ENCODE measurements at places on chromosomes 11 and 22.
A peak's percentile ranks its signal among the peaks of the same experiment; 100 is the strongest.

DNA sequence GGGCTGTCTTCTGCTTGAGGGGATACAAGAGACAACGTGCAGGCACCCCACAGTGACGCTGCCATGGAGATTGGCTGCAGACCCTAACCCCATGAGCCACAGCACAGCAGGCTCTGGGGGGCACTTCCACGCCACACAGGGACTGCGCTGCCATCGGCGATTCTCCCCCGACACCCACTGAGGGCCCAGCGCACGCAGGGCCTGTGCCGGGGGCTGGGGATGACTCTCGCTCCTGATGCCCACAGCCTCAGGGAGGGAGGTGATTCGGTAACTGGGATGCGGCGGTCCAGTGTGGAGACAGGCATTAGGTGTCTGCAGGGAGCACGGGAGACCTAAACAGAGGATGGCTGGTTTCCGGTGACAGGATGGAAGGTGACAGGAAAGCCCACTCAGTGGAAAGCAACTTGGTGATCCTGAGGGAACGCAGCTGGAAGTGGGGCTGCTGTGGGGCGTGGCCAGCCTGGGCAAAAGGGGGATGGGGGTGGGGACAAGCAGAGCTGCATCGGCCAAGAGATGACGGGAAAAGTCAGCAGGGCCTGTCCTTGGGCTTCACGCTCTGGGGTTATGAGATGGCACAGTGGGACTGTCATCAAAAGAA lies 37.7 kb downstream of the EFCAB6 start:
- DNase-seq = no peak

GRCh38 chr11:117423046-117423575 lies 95.5 kb downstream of the CEP164 start:
- DNase-seq = no peak

DNA sequence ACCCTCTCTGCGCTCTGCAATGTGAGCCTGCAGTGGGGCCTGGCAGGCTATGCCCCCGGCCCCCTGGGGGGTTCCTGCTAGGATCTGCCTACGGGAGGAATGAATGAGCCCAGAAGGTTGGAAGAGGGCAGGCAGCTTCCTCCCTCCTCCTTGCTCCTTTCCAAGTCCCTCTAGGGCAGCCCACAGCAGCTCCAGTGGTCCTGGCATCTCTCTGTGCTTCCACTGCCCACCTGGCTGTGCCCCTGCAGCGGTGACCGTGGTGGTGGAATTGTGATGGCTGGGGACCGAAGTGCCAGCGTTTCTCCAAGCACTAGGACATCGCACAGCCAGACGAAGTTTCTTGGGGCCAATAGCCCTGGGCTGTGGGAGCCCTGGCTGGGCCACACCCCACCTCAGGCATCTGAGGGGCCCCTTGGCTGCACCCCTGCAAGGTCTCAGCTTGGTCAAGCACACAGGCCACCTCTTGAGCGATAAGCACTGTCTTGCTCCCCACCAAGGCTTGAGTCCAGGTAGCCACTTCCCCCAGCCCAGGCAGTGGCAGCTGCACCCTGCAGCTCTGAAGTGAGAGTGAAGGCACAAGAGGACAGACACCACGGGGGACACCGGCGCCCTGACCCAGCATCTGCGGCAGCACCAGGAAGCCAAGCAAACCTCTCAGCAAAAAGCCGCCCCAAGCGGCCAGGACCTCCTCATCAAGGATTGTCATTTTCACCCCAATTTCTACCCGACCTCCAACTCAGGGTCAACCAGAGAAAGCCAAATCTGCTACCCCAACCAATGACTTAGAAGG lies 346.3 kb downstream of the CTTN start:
- DNase-seq = no peak

- DNase-seq = no peak
Observed at GRCh38 chr11:114832532-114833125, 154.3 kb downstream of the NXPE2 start.

- no peak for DNase-seq
Observed at GRCh38 chr11:3849297-3849874, 6.1 kb upstream of the STIM1 start.

DNA sequence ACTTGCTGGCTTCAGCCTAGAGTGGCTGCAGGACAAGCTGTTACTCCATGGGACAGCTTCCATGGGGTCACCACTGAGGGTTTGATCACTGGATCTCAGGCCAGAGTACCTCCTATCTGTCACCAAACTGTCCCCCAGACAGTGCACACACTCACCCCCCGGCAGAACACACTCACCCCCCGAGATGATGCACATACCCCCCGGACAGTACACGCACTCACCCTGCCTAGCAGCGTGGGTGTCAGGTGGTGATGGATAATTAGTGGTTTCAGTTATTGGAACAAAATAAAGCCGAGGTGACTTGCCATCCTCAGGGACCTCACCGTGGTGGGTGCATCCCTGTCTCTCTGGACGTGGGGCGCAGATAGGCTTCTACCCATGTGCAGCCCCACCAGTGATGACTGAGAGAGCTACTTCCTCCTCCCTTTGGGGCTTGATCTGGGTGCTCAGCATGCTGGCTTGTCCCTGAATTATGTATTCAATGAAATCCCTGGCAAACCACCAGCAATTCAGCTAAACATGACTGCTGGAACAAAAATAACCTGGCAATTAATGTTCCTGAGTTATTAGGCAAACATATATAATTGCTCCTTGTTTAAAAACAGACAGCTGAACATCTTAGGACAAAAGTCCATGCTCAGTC lies 18.9 kb downstream of the TANGO2 start:
- DNase-seq = no peak

- DNase-seq = no peak
Observed at GRCh38 chr11:65225279-65226102, 36.3 kb upstream of the POLA2 start.

DNA sequence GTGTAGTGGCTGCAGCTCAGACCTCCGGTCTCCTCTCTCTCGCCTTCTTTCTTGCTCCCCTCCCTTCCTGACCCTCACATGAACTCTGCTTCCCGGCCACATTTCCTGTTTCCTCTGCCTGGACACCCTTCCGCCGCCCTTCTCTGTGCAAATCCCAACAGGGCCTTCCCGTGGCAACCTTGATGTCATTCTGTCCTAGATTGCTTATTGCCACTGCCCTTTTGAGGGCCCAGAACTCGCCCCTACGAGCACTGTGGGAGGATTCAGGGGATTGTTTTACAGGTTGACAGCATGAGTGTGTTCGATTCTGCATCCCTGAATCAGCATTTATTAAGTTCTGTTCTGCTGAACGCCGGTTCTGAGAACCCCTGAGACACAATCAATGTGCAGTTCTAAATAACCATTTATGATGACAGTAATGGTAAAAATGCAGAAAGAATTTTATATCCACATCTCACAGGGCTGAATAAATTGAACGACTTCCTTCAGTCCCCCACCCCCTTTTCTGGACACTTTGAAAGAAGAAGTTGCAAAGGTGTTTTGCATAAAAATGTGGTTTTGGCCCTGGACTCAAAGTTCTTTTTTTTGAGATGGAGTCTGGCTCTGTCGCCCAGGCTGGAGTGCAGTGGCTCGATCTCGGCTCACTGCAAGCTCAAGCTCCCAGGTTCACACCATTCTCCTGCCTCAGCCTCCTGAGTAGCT lies 6.4 kb downstream of the BATF2 start:
- DNase-seq = no peak

GRCh38 chr11:126544108-126545056 lies 188.9 kb downstream of the ST3GAL4 start:
- peak; percentile 56 for DNase-seq

GRCh38 chr11:35662061-35662648 lies 420 bp upstream of the TRIM44 start:
- no peak for DNase-seq

DNA sequence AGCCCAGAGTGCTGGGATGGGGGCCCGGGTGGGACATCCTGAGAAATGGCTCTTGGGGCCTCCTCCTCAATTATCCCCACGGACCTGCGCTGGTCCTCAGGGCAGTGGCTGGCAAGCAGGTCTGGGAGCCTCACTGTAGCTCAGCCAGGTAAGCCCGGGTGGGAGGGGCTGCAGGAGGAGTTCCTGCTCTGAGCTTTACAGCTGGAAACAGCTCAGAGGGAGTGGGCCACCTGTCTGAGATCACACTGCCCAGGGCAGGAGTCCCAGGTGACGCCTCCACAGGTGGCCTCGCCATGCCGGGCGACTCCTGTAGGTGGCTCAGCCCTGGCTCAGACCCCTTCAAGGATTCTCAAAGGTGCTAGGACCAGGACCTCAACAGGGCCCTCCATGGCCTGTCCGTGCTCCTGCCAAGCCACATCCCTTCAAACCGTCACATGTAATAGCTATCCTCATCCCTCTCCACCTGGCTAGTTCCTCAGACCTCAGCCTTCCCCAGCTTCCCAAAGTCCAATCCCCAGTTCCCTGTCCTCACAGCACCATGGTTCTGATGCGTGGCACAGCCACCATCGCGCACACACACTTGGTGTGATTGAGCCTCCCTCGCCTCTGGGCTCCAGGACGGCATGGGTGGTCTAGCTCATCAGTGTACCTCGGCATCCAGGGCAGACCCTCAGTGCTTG lies 3.6 kb upstream of the TSSK2 start:
- no peak for DNase-seq

GRCh38 chr22:37750596-37751162 lies 53.8 kb downstream of the TRIOBP start:
- no peak for DNase-seq

DNA sequence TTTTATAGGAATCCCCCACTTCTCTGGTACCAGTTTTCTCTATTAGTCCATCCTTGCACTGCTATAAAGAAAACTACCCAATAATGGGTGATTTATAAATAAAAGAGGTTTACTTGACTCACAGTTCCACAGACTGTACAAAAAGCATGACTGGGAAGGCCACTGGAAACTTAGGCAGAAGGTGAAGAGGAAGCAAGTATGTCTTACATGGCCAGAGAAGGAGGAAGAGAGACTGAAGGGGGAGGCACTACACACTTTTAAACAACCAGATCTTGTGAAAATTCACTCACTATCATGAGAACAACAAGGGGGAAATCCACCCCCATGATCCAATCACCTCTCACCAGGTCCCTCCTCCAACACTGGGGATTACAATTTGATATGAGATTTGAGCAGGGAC lies 68.9 kb upstream of the GNAZ start:
- DNase-seq = no peak

- no peak for DNase-seq
Observed at GRCh38 chr11:78325274-78325781, 92.3 kb downstream of the GAB2 start.

DNA sequence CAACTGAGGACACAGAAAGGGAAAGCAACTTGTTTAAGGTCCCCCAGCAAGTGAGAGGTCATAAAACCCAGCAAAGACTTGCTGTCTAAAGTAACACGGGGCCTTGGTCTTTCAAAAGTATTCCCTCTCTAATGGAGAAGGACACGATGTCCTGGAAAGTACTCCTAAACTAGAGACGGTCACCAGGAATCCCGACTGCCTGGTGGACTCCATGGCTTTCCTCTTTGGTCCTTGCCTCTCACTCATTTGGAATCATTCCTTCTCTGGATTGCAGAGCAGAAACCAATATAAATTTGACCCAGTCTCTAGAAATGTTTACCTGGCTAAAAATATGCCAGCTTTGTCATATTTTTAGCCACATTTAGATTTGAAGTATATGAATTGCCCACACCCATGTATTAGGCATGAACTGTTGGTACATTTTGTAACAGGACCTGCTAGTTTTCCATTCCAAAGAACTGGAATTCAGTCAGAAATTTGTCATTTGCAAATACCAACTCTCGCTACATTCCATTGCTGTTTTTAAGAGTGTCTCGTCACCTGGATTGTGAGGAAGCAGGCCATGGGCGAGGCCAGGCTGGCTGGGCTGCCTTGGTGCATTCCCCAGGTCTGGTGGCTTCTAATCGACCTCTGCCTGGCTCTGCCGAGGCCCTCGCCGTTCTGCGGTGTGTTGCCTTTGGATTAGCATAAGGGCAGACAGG lies 12.9 kb downstream of the NAV2 start:
- no peak for DNase-seq

DNA sequence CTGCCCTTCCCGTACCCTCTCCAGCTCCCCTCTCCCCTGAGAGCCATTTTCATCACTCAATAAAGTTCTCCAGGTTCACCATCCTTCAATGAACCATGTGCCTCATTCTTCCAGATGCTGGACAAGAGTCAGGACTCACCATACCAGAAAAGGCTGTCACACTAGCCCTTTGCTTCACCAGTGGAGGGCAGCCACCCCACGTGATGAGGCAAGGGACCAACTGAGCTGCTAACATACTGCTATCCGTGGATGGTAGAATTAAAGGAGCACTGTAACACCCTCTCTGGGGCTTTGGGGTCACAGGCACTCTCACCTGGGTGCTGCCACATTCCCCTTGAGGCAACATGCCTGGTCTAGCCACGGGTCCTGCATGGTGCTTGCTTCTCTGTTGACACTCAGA lies 13.1 kb upstream of the OR5I1 start:
- no peak for DNase-seq

DNA sequence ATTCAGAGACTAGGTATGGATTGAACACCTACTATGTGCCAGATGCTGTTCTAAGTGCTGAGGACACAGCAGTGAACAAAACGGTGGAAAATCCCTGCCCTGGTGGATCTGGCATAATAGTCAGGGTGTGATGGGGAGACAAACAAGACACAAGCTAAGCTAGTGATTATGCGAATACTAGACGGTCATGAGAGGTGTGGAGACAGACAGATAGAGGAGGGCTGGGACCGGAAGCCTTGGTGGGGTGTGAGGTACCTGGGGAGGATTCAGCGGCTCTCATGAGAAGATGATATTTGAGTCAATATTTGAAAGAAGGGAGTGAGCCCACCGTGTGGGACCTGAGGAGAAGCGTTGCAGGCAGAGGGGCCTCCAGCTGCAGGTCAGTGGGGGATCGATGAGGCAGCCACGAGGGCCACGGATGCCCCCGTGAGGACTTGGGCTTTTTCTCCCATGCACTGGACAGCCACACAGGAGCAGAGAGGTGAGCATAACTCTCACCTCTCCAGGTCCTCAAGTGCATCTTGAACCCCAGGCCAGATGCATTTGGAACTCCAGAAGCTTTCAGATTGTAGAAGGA lies 4.7 kb downstream of the CD5 start:
- DNase-seq = no peak

- DNase-seq = no peak
Observed at GRCh38 chr22:27207266-27207665, 549.9 kb downstream of the MIAT start.

DNA sequence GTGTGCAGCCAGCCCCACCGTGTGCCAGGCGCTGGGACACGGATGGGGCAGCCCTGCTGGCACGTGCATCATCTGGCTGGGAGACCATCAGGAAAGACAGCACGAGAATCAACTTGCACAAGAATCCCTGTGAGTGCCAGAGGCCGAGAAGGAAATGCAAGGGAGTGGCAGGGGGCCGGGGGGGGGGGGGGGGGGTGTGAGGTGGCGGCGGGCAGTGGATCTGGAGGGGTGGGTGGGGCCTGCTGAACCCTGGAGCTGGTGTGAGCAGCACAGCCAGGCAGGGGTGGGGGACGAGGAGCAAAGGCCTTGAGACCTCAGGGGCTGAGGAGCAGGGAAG lies 14.0 kb upstream of the FLRT1 start:
- no peak for DNase-seq
